ENCODE measurements at places on chromosomes 7 and 10.

DNA sequence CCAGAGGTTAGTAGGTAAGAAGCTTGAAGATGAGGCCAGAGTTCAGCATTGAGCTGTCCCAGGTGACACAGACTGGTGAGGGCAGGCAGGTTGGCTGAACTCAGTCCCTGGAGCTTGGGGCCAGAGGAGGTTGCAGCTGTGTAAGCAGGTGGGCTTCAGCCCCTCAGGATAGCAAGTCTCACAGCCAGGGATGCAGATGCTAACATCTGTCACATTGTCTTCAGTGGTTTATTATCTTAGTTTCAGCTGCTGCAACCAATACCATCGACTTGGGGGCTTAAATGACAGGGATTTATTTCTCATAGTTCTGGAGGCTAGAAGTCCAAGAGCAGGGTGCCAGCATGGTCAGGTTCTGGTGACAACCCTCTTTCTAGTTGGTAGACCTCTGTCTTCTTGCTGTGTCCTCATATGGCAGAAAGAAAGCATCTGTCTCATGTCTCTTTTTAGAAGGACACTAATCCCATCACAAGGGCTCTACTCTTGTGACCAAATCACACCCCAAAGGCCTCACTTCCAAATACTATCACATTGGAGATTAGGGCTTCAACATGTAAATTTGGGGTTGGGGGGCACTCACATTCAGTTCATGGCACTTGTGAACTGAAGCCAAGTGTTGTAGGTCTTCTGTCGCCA is 146.2 kb downstream of the KIAA1217 start:
- DNase-seq = no peak

GRCh38 chr10:15515202-15515601 is 144.1 kb upstream of the FAM171A1 start:
- no peak for DNase-seq

DNA sequence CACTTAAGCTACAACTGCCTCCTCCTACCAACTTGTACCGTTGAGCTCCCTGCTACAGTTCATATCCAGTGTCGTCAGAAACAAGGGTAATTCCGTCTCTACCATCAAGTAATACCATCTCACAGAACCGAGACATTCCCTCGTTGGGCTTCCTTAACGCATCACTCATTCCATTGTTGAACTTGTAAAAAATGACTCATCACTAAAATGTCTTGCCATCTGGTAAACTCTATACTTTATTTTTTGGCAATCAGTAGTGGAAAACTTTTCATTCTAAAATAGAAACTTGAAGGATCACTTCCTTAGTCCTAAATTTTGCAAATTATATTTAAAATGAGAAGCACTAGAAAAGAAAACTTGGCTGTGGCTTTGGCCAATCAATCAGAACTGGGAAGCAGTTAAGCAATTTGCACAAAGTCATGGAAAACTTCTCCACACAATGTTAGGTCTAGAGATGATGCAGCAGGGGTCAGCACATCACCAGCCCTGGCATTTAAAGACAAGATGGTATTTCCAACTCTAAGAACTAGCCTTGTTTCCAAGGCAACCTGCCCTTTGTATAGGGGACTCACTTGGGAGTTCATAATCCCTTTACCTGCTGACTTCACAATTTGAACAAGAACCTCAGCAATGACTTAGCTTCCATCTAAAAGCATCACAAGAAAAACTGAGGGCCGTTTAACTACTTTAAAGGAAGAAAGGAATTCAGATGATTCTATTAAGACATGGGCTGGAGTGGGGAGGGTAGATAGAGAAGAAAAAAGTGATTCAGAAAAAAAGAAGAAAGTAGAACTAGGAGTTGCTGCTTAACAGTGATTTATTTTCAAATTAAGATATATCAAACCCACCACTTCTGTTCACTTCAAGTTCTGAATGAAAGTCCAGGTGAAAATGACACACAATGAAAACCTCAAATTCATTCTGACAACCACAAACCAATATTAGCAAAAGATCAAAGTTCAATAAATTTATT is 288.1 kb downstream of the PARD3 start:
- DNase-seq = no peak

- DNase-seq = peak; percentile 86
Observed at GRCh38 chr10:75099952-75100763, 11.3 kb upstream of the SAMD8 start.

GRCh38 chr7:130429019-130429418 is 11.8 kb downstream of the CEP41 start:
- DNase-seq = no peak

GRCh38 chr7:128827971-128828711 is 2.1 kb upstream of the FLNC start:
- no peak for DNase-seq

DNA sequence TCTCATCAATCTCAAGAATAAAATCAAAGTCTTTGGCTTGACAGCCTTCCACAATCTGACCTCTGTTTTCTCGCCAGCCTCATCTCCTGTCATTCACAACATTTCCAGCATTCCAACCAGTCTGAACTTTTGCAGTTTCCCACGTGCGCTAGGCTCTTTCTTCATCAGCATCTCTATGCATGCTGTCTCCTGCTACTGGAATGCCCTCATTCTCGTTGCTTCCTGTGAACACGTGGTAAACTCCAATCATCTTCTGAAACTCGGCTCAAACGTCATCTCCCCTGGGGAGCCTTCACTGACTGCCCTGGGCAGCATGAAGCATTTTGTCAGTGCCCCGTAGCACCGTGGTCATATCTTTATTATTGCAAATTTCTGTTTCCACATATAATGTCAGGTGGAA is 12.2 kb upstream of the RSBN1L start:
- no peak for DNase-seq

DNA sequence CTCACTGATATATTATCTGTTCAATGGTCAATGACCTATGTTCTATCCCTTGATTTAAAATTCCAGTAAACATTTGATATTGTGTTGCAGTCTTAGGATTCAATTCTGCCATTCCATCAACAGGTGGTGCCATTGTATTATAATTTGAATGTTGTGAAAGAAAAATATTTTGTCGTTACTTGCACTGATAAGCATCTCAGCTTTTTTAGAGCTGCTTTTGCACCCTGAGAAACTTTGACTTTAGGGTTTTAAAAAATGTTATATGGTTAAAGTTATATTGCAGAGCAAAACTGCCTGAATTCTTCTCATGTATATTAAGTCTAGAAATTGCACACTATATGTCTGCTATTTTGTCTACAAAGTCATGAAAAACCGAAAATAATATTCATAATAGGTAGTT is 18.8 kb upstream of the MINDY3 start:
- no peak for DNase-seq

GRCh38 chr7:104983578-104984539 is 30.1 kb upstream of the KMT2E start:
- DNase-seq = peak; percentile 93

DNA sequence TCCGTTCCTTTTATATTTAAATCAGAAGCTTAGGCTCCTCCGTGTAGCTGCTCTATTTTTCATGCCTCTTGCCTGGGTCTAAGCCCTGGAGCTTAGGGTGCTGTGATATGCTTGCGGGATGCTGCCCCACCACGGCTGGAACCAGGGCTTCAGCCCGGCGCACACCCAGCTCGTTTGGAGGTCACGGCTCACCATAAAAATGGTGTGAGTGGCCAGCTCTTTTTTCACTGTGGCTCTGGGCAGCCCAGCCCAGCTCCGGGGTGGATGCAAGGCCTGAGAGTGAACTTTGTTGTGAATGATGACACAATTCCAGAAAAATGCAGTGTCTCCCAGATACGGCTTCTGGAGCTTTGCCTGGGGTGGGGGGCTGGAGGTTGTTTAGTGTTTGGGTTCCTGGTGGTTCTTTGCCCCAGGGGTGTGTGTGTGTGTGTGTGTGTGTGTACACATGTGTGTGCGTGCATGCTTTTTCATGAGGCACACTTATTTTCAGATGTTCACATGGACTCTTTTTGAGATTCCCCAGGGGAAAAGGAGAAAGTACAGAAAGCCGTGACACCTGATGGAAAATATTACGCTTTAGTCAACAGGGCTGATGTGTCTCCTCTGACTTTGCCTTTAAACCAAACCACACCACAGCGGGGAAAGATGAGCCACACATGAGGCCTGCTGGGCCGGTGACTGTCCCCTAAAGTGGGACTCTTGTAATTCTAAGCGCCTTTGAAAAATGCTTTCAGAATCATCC is 46.2 kb downstream of the GRK5 start:
- peak; percentile 51 for DNase-seq

GRCh38 chr10:109037978-109038377 is 885.3 kb downstream of the XPNPEP1 start:
- DNase-seq = no peak

GRCh38 chr10:71222601-71223346 is 10.4 kb downstream of the UNC5B start:
- DNase-seq = peak; percentile 88

DNA sequence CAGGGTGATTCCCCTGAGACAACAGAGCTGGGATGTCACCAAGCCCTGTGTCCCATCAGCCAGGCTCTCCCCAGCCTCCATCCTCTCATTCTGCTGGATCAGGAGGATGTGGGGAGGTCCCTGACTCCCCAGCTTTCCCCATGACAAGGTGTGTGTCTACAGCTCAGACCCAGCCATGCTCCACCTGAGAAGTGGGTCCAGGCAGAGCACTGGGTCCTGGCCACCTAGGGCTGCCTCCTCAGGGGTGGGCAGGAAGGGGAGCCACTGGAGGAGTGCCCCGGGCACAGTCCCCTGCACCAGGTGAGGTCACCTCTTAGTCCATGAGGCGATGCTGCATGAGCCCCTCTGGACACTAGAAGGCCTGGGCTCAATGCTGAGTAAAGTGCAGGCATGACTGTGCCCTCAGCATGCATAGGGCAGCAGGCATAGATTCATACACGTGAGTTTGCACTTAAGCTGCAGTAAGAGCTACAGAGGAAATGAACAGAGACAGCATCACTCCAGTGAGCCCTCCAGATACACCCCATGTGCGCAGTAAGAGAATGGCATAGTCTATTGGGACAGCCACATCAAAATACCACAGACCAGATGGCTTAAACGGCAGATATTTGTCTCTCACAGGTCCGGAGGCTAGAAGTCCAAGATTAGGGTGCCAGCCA is 48.3 kb downstream of the ALOX5 start:
- no peak for DNase-seq

DNA sequence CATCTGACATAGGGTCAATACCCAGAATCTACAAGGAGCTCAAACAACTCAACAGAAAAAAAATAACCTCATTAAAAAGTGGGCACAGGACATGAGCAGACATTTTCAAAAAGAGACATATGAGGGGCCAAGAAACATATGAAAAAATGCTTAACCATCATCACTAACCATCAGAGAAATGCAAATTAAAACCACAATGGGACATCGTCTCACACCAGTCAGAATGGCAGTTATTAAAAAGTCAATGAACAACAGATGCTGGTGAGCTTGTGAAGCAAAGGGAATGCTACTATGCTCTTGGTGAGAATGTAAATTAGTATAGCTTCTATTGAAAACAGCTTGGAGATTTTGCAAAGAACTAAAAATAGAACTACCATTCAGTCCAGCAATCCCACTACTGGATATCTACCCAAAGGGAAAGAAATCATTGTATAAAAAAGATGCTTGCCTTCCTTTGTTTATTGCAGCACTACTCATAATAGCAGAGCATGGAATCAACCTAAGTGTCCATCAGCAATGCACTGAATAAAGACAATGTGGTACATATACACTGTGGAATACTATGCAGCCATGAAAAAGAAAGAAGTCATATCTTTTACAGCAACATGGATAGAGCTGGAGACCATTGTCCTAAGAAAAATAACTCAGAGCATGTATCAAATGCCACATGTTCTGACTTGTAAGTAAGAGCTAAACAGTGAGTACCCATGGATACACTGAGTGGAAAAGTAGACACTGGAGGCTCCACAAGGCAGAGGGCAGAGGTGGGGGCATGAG is 139.8 kb downstream of the ADARB2 start:
- no peak for DNase-seq

- DNase-seq = no peak
Observed at GRCh38 chr7:51255536-51256208, 60.9 kb downstream of the COBL start.

- no peak for DNase-seq
Observed at GRCh38 chr10:125824736-125825135, 1.4 kb downstream of the BCCIP start.

- DNase-seq = no peak
Observed at GRCh38 chr10:85926986-85927385, 439.6 kb downstream of the GRID1 start.

DNA sequence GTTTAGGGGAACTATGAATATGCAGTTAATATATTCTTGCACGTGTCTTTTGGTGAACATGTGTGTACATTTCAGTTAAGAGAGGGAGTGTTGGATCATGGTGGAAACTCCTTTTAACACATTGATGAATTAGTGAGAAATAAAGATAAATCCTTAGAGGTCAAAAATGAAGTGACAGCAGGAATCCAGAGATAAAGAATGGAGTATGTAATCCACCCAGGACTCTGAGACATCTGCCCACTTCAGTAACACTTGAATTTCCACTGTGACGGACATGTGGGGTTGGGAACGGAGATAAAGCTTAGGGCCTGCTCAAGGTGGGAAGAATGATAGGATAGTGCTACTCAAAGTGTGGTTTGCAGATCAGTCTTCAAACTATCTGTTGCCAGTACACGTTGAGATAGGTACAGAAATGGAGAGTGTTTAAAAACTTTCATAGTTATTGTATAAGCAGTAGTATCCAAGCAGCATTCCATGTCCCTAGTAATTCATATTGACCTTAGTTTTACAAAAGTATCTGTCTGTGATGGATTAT is 6.6 kb upstream of the RELN start:
- no peak for DNase-seq

DNA sequence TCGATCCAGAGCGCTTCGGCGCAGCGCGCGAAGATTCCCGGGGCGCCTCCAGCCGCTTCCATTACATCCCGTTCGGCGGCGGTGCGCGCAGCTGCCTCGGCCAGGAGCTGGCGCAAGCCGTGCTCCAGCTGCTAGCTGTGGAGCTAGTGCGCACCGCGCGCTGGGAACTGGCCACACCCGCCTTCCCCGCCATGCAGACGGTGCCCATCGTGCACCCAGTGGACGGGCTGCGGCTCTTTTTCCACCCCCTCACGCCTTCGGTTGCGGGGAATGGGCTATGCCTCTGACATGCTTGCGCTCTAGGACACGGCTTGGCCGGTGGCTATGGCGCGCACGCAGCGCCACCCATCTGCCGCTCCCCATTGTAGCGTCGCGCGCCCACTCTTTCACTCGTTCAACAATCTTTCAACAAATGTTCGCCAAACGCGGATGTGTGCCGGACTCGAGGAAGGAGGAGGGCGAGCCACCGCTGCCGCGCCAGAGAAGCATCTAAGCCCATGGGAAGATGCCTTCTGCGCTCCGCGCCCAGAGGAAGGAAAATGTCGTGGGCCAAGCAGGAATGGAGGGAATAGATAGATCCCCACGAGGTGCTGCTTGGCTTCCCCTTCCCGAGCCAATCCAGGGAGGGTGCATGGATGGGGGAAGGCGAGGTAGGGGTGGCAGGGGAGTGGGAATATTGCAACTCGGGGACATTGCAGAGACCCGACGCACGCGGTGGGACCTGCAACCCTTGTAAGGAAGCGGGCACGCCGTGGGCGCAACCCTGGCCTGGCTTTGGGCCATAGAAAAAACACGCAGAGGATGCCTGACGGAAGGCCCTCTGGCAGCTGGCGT is 5.1 kb upstream of the CYP26A1 start:
- peak; percentile 41 for DNase-seq

GRCh38 chr7:148507787-148508186 is 82.8 kb upstream of the C7orf33 start:
- DNase-seq = no peak

GRCh38 chr10:74072503-74072902 is 74.6 kb downstream of the VCL start:
- DNase-seq = no peak

GRCh38 chr7:75880242-75880641 is 1.4 kb downstream of the RHBDD2 start:
- DNase-seq = no peak
